T-helper 1 cell (primary cell): ENCODE measurements at places on chromosomes 7 and 10.

- peak; percentile 99 for DNase-seq
These were observed at the start of gene MMS19 for GRCh38 chr10:97498076-97498840. TSS of gene MMS19 (minus strand) at chr10:97498422. CDS start at chr10:97498384, 38 bp downstream.

DNA sequence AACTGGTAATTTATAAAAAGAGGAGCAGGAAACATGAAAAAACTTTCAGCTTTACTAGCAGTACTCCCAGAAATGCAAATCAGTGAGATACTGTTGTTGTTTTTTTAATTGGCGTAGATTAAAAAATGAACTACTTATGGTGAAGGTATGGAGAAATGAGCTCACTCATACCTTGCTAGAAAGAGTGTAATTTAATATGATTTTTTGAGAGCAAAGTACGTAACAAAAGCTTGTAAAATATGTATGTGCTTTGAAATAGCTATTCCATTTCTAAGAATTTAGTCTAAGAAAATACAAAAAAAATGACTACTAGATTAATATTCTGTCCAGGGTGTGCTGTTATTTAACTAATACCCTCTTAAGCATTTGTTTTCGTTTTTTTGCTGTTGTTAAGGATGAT lies 5.5 kb downstream of the CUL1 start:
- no peak for DNase-seq

GRCh38 chr7:25970911-25971310 lies 181.1 kb upstream of the NFE2L3 start:
- DNase-seq: no peak

DNA sequence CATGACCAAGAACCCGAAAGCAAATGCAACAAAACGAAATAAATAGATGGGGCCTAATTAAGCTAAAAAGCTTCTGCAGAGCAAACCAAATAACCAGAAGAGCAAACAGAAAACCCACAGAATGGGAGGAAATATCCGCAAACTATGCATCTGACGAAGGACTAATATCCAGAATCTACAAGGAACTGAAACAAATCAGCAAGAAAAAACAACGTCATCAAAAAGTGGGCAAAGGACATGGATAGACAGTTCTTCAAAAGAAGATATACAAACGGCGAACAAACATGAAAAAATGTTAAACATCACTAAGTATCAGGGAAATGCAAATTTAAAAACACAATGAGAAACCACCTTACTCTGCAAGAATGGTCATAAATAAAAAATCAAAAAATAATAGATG lies 35.3 kb upstream of the CACUL1 start:
- DNase-seq: no peak

DNA sequence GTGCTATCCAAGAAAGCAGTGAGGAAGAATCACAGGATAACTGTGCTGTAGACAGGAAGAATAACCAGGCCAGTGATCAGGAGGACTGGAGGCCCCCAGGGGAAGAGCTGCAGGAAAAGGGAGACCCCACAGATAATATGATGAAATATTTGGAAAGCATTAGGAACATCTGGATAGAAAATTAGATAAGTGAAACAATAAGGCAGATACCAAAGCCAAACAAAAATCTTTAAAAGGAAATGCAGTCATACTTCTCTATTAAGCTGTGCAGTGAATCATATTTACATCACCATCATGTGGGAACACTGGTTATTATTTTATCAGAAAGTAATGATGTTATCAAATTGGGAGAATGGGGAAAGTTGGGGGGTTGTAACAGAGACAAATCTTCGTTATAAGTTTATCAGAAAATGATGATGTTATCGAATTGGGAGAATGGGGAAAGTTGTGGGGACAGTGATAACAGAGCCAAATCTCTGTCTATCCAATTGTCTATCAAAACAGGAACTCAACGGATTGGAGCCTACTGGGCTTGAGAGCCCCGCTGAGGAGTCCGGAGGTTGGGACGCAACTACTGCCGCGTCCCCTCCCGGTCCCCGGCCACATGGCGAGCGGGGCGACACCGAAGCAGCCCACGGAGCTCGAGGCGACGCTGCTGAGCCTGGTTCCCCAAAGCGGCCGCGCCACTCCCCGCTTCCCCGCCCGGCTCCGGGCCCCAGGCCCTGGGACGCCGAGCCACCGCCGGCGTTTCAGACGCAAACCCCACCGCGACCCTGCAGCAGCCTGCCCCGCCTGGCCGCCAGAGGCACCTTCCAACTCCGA lies 14.0 kb upstream of the RALA start:
- DNase-seq: no peak

GRCh38 chr7:107660381-107661080 lies at the start of gene SLC26A4:
TSS of gene SLC26A4 (plus strand) at chr7:107660828. CDS start at chr7:107661642, 814 bp downstream.
- peak; percentile 62 for DNase-seq

DNA sequence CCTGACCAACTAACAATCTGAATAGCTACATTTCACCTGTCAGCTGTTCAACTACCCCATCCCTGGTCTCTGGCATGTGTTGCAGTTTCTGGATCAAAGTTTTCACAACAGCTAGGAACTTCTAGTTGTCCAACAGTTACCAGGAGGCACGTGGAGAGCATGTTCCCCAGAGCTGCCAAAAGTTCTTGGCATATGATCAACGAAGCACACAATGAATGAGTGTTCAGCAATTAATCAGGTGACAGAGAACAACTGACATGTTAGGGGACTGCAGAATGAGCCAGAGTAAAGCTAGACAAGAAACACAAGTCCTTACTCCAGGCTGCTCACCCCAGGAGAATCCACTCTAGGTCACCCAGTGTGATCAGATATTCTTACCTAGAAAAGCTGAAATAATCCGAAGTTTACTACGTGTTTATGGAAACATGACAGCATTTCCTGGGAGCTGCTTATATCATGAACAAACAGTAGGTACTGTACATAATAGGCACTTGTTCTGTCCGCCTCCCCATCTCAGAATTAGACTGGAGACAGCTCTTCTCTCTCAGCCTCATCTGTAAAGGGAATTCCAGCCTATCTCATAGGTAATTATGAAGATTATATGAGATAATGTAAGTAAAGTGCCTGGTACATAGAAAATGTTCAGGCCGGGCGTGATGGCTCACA lies 50.6 kb downstream of the ZNF438 start:
- DNase-seq: no peak

DNA sequence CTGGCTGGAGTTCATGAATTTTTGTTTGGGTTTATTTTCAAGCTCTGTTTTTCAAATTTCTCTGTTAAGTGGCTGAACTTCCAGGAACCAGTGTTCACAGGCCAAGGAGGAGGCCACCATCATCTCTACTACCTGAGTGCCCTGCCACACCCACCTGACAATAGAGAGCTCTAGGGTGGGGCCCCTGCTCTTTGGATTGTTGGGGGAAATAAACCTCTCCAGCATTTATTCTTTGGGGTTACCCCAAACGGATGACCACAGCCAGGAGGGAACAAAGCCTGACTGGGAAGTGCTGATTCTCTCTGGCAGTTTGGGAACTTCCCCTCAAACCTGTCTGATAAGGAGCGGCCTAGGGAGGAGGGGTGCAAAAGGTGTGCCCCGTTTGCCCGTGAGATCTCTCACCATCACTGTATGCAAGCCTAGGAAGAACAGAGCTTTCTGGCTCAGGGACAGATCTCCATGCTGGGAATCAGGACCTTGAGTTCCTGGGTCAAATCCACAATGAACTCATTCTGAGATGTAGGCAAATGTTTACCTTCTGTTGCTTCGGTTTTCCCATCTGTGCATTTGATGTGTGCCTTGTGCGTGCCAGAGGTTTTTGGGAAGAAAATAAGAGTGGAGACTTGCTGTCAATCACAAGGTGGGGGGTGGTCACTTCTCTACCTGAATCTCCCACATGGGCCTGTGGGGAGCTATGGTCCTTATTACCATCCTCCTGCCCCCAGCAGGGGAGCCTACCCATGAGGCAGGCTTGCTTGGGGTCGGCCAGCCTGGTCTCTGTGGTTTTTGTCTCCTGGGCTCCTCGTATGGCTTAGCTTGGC lies 27.7 kb upstream of the PDCD4 start:
- DNase-seq: no peak

GRCh38 chr7:150665089-150665748 lies 20.3 kb upstream of the GIMAP2 start:
- no peak for DNase-seq

- DNase-seq: no peak
These were observed 82.7 kb downstream of the SMURF1 start for GRCh38 chr7:99061001-99061776.

DNA sequence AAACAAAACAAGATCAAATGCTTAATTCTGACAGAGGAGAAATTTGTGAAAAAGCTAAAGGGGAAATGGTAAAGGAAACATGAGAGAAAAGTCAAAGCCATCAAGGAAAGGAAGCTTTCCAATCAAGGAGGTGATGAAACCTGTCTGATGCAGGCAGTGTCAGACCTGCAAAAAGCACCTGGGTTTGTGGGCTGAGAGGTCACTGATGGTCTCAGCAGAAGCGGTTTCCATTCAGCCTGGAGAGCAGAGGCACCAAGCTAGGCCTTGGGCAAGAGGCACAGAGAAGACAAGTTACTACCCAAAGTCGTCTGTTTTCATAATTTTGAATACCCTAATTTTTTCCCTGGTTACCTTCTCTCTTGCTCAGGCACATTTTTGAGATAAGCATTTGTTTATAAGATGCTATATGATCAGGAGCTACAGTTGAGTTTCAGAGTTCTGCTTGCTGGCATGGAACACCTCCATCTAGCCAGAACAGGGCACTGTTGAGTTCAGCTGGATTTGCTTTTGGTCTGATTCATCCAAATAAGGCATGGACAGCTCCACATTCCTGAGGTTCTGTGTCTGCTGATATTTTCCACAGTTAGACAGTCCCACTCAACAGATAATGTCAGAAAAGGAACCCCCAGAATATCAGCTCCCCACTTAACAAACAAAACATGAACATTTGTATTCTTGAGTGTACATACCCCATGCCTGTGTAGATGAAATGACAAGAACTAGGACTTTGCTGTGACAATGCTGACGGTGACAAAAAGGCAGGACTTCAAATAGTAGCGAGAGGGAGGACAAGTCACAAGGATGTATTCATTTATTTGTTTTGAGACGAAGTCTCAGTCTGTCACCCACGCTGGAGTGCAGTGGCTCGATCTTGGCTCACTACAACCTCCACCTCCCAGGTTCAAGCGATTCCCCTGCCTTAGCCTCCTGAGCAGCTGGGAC lies 4.9 kb upstream of the PPIA start:
- no peak for DNase-seq

DNA sequence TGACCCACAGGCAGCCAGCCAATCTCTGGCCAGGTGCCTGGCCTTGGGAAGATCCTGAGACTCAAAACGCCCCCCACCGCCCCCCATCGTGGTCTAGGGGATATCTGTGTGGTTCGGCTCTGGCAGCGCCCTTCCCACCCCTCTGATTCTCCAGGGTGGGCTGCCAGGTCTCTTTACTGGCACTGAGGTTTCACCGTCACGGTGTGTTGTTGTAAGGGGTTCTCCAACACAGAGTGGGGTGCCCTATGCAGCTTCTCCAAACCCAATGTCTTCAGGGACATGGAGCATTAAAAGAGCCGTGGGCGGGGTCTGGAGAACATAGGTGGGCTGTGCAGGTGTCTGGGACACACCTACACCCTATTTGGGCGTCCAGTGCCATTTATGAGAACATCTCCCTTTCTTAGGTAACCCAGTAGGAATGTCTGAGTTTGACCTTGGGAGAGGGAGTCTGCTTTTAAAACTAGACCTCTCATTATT lies 1.5 kb downstream of the MAFK start:
- DNase-seq: no peak

- DNase-seq: no peak
These were observed 277.4 kb downstream of the AGMO start for GRCh38 chr7:15284396-15284795.

GRCh38 chr10:1094112-1095057 lies 38.2 kb downstream of the WDR37 start:
- DNase-seq: no peak

DNA sequence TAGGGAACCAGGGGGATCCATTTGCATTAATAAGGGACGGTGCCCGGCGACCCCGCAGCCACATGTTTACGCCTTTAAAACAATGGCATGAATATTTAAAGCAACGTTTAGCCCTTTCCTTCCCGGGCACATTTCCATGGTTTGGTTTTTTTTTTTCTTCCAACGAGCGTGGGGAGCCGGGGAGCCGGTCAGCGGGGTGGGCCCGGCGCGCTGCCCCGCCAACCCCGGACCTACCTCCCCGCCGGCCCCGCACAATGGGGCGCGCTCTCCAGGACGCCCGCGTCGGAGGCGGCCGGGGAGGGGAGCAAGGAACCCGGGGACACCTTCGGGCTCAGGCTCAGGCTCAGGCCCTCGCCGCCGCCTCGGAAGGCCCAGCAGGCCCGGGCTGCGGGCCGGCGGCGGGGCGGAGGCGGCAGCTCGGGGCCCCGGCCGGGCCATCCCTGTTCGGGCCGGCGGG lies 1.0 kb downstream of the SEPHS1 start:
- peak; percentile 26 for DNase-seq

DNA sequence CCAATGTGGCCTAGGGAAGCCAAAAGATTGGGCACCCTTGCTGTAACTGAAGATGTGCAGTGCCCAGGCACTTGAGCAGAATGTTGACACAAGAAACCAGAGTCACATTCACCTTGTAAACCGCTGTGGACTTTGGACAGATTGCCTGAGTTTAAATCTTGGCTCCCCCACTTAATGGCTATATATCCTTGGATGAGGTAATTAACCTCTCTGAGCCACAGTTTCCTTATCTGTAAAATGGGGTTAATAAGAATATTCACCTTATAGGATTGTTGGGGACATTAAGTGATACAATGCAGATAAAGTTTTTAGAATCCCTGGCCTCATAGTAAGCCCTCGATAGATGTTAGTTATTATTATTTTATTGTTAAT lies 331.0 kb downstream of the LRMDA start:
- no peak for DNase-seq

DNA sequence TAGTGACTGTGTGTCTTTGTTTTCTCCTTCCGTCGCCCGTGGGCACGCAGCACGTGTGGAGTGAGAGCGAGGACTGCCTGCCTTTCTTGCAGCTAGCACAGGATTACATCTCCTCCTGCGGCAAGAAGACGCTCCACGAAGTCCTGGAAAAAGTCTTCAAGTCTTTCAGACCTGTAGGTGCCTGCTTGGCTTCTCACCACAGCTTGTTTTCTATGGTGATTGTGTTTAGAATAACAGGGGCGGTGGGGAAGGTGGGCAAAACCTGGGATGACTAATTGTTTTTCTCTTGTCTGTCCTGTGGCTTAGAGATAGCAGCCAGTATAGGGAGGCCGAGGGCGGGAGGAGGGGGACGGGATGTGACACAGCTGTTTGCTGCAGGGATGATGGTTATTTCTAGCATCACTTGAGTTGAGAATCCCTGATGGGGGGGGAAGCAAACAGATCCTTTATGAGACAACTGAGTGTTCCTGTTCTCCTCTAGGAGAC lies 11.4 kb downstream of the MTURN start:
- DNase-seq: no peak
